ENCODE measurements at places on chromosomes 11 and 22.

GRCh38 chr11:3037945-3038271, 19.3 kb downstream of the CARS1 start:
- DNase-seq: no peak

DNA sequence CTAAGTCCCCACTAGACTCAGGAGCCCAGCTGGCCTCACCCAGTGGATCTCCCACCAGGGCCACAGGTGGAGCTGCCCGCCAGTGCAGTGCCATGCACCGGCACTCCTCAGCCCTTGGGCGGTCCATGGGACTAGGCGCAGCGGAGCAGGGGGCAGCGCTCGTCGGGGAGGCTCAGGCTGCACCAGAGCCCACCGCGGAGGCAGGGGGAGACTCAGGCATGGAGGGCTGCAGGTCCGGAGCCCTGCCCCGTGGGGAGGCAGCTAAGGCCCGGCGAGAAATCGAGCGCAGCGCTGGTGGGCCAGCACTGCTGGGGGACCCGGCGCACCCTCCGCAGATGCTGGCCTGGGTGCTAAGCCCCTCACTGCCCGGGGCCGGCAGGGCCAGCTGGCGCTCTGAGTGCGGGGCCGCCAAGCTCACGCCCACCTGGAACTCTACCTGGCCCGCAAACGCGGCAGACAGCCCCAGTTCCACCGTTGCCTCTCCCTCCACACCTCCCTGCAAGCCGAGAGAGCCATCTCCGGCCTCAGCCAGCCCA, 1275.2 kb upstream of the CNTN5 start:
- no peak for DNase-seq

GRCh38 chr22:28506150-28506535, 173.5 kb downstream of the TTC28 start:
- no peak for DNase-seq

DNA sequence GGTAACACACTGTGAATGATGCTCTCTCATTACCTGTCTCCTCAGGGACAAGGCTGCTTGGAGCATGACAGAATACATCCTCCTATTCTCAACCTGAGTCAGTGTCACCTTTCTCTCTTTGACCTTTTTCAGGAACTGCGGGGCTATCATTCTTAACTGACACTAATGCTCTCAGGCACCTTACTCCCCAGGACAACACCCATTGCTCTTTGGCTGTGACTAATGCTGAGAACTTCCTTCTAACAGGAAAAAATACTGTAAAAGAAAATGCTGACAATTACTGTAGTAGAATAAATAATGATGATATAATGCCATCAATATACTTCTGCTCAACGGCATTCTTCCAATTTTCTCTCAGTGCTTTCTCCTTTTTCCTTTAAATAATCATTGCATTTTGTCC, 2082.7 kb upstream of the RAG2 start:
- no peak for DNase-seq
